GM04504 (cell line): ENCODE measurements at places on chromosomes 11 and 22.

GRCh38 chr11:122984186-122985011 is 2.8 kb upstream of the BSX start:
- peak; percentile 9 for DNase-seq

GRCh38 chr11:129828301-129828836 is 12.7 kb downstream of the TMEM45B start:
- DNase-seq = no peak

- DNase-seq = no peak
Observed at GRCh38 chr11:66858186-66858938, 1.5 kb downstream of the LRFN4 start.

GRCh38 chr22:43014316-43014868 is 557 bp downstream of the PACSIN2 start:
- DNase-seq = no peak

DNA sequence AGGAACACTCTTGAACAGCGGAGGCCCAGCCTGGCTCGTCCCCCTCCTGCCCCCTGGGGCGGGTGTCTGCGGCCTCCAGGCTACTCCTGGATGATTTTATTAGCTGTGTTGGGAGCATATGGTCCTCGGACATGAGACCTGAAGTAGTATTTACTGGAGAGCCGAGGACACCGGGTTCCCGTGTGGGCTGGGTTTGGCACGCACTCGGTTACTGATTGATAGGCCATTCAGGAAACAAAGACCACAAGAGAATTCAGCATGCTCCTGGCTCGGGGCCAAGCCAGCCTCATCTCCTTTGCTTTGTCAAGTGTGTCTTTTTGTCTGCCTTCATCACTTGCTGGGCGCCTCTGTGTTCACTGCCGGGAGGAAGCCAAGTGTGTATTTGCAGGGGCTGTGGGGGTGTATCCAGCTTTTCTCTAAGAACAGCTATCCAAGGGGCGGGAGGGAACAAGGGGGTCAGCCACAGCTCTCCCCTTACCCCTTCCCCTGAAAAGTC is 9.7 kb downstream of the FXYD2 start:
- no peak for DNase-seq

DNA sequence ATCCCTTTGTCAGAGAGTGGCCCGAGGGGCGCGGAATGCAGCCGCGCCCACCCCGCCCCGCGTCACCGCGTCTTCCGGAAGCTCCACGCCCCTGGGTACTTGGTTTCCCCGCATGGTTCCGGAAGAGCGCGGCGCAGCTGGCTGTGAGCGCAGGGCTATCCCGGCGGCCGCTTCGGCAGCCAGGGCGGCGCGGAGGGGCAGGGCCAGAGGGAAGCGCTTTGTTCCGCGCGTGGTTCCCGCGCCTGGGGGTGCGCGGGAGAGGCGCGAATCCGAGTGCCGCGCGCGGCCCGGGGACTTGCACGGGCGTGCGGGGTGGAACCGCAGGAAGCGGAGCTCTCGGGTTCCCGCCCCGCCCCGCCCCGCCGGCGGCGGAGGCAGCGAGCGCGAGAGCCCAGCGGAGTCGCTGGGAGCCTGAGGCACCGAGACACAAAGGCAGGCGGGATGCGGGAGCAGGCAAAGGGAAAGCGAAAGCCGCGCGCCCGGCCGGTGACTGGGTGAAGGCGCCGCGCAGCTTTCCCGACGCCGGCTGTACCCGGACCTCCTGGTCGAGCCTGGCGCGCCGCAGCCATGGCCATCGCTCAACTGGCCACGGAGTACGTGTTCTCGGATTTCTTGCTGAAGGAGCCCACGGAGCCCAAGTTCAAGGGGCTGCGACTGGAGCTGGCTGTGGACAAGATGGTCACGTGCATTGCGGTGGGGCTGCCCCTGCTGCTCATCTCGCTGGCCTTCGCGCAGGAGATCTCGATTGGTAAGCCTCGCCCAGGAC is at the start of gene PANX1:
Gene PANX1 (plus strand): TSS at position 96 of the 766 bp plus-strand sequence. CDS start 472 bp downstream, at position 568.
- peak; percentile 58 for DNase-seq

GRCh38 chr22:30875481-30876215 is 92.9 kb downstream of the MORC2 start:
- DNase-seq = no peak

DNA sequence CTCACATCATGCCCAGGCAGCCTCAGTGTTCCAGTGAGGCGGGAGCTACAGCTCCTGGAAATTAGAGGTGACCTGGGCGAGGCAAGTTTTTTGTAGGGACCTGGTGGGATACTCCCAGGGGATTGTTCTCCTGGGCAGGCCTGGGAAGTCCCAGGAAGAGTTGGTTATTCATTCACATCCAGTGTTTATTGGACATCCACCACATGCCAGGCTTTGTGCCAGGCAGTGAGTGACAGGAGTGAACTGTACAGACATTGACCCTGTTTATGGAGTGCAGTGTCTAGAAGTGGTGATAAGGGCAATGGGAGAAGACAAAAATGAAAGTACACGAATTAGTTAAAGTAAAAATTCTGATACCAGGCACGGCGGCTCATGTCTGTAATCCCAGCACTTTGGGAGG is 29.4 kb downstream of the YWHAH start:
- DNase-seq = no peak
